Right ventricle myocardium superior (tissue), 1 donor: ENCODE measurements at places on chromosomes 12 and 14.

DNA sequence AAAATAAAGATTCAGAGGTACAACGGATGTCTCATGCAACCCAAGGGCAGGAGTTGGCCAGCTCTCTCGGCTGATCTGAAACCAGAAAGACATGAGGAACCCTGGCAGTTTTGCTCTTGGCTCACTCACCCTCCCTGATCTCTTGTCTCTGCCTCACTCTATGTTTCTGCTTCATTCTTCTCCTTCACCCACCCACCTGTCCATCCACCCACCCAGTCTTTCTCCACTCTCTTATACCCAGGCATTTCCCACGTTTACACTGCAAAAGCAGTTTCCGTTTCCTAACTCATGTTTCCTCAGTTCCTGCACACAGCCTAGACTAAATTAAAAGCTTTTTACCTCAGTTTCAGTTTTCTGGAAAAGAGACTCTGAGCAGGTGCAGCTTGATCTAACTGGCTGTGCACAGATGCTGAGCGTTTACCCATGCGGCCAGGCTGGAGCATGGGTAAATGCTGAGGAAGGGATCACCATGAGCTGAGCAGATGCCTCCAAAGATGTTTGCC lies 157.6 kb downstream of the PRKCH start:
- no peak for DNase-seq

DNA sequence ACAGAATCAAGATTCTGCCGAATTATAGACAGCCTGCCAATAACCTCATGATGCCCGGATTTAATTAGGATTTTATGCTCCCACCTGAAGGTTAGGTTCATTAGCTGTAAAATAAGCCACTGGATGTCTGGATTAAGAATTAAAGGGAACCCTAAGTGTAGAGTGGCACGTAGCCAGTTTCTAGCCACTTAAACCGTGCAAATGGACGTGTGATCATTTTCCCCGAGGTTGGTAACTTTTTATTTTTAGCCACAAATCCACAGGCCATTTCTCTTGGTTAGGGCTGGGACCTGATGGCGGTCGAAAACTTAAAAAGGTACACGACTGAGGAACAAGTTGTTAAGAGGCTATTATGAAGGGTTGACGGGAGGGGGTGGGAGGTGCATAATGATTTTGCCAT lies 127.3 kb upstream of the TMPO start:
- no peak for DNase-seq

DNA sequence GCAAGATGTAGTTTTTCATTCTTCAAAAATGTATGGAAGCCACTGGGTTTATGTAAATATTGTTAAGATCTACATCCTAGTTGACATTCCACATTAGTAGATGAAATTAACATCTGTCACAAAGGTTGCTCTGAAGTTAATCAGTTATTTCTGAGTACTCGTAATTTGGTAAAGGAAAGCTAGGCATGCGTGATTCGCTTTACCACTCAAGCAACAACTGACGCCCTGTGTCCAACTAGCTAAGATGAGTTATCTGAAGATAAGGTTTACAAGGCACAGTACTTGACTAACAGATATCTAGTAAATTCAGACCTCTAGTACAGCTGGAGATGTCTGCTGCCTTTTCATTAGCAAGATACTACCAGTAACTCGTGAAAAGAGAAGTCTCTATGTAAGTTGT lies 14.1 kb downstream of the PRKD1 start:
- no peak for DNase-seq

DNA sequence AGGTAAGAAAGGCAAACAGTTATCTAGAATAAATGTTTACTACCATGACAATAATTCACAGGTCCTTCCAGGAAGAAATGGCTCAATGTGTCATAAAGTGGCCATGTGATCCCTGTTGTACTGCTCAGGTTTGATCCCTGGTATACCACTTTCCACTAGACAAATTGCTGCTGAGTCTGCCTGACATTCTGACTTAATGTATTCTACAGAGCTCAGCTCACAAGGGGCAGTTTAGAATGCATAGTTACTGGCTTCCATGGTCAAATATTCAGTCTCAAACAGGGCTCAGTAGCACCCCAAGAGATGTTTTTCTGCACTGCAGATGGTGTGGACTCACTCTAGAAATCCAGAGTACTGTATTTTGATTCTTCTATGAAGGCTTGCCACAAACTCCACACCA lies 21.8 kb downstream of the TSHR start:
- no peak for DNase-seq

GRCh38 chr14:75206190-75206589 lies 29.8 kb upstream of the TMED10 start:
- no peak for DNase-seq

DNA sequence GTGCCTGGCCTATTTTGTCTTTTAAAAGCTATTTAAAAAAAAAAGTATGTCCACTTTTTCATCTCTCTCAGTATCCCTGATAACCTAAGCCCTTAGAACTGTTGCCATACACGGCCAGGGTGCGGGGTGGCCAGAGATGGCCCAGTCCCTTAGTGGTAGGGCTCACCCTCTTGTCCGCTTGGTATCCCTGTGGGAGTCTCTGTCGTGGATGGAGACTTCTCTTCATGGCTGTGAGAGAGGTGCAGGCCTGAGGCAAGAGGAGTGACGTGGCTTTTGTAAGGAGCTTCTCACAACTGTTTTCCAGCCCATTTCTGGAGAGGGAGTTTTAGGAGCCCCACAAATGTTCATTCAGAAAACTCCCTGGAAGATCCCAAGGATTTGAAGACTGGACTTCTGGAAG lies 26.8 kb downstream of the XRCC3 start:
- DNase-seq: no peak

GRCh38 chr12:130249376-130249775 lies 87.1 kb downstream of the FZD10 start:
- no peak for DNase-seq

DNA sequence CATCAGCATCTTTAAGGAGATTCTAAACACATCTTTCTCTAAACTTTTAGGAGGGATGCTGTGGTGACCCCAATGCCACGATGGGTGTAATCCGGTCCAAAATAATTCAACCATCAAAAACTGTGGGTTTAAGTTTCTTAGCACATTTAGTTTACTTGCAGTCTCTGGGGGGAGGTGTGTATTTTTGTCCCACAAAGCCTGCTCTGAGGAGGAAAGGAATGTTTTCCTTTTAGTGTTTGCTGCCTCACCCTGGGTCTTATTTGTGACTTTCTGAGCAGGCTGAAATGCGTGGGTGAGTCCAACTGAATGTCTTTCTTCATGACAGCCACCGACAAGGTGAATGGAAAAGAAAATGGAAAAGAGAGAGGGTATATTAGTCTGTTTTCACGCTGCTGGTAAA lies 1324.7 kb downstream of the AACS start:
- DNase-seq: no peak

DNA sequence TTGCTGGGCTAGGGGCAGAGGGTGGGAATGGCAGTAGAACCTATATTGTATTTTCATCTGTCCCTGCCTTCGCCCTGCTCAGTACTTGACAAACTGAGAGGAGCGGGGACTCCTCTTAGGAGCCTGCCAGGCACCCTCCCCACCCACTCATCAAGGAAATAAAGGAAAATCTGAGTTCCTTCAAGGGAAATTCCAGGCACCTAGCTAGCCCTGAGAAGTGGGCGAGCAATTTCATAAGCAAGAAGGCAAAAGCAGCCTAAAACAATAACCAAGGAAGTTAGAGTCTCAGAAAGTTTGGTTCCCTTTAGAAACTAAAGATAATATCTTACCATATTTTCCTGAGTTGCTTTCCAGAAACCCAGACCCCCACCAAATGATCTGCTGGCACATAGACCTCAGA lies 10.6 kb upstream of the PLEKHD1 start:
- DNase-seq: no peak

GRCh38 chr14:38128640-38129039 lies 79.1 kb upstream of the SSTR1 start:
- DNase-seq: no peak
